ENCODE measurements at places on chromosomes 6 and 20. TPM values are rescaled to one million over a fixed set of nuclear protein-coding genes. Genes with fewer than 3 reads are reported as not detected.

- DNase-seq: no peak
- H3K27me3 ChIP-seq: no peaks in the 10 kb centered on the region
- no peak overlapping the region for H3K4me3 ChIP-seq
- H3K36me3 ChIP-seq: no peaks in the 10 kb centered on the region
- H3K27ac ChIP-seq: no peak overlapping the region
- no peaks in the 10 kb centered on the region for H3K4me1 ChIP-seq
These were observed 124.6 kb downstream of the MYB start for GRCh38 chr6:135305684-135306083.

HLA-DRB1 gene
- 60.6 TPM for total RNA-seq

GRCh38 chr20:56540415-56540814 is 7.4 kb downstream of the FAM209B start:
- H3K4me1 ChIP-seq: no peaks in the 10 kb centered on the region
- H3K36me3 ChIP-seq: no peaks in the 10 kb centered on the region
- no peaks in the 10 kb centered on the region for H3K27me3 ChIP-seq
- no peak for DNase-seq
- H3K27ac ChIP-seq: no peak overlapping the region

GRCh38 chr6:25862199-25862598 is 11.8 kb downstream of the SLC17A3 start:
- H3K36me3 ChIP-seq: no peaks in the 10 kb centered on the region
- H3K4me1 ChIP-seq: no peaks in the 10 kb centered on the region
- no peak overlapping the region for H3K4me3 ChIP-seq
- no peak overlapping the region for H3K27ac ChIP-seq

- H3K4me1 ChIP-seq: no peaks in the 10 kb centered on the region
- H3K36me3 ChIP-seq: no peaks in the 10 kb centered on the region
- no peaks in the 10 kb centered on the region for H3K27me3 ChIP-seq
- H3K27ac ChIP-seq: no peak overlapping the region
These were observed 6.4 kb downstream of the CDKAL1 start for GRCh38 chr6:20540683-20541082.

DNA sequence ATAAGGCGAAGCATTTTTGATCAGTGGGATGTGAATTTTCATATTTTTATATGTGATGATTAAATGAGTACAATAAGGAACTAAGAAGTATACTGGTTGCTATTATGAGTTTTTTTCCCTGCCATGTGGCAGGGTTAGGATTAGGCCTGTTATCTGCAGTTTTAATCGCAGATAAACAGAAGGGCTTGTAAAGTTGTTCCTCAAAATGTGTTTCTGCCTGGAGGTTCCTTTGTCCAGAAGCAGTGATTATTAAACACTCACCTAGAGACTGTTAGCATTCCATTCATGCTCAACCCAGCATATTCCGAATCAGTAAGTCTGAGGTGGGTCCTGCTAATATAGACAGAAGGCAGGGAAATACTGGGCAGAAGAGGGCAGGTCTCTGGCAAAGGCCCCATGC is 316.0 kb downstream of the CLIC5 start:
- peaks cover 6% of the 10 kb centered on the region for H3K4me1 ChIP-seq
- no peak for DNase-seq
- no peaks in the 10 kb centered on the region for H3K27me3 ChIP-seq
- no peak overlapping the region for H3K4me3 ChIP-seq
- no peak overlapping the region for H3K27ac ChIP-seq

GRCh38 chr6:158561321-158561884 is 1.5 kb downstream of the TMEM181 start:
- H3K27ac ChIP-seq: peak overlapping the region; percentile 99
- no peaks in the 10 kb centered on the region for H3K27me3 ChIP-seq
- H3K36me3 ChIP-seq: no peaks in the 10 kb centered on the region
- peak overlapping the region; percentile 85 for H3K4me3 ChIP-seq

- no peaks in the 10 kb centered on the region for H3K36me3 ChIP-seq
- H3K4me1 ChIP-seq: peaks cover 8% of the 10 kb centered on the region
- H3K4me3 ChIP-seq: no peak overlapping the region
- no peak for DNase-seq
- H3K27ac ChIP-seq: peak overlapping the region; percentile 74
These were observed 153.5 kb upstream of the STMND1 start for GRCh38 chr6:16948396-16948795.

BFSP1 gene
- total RNA-seq: 2.0 TPM

GRCh38 chr20:48238781-48239180 is 453.5 kb upstream of the SULF2 start:
- no peak overlapping the region for H3K27ac ChIP-seq
- H3K27me3 ChIP-seq: no peaks in the 10 kb centered on the region
- H3K36me3 ChIP-seq: no peaks in the 10 kb centered on the region
- no peak overlapping the region for H3K4me3 ChIP-seq

SPDEF gene
- total RNA-seq: 0.48 TPM

DNA sequence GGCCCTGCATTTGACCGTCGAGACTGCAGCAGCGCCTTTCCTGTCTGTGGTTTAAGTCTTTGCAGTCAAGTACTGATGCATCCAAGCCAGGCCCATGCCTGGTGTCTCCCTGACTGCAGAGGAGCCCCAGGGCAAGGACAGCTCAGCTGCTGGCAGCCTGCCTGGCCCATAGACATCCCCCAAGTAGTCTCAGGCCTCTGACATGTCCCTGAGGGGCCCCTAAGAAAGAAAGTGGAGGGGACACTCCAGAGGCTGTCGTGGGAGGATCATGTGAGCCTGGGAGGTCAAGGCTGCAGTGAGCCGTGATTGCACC is 18.0 kb downstream of the HRH3 start:
- no peaks in the 10 kb centered on the region for H3K27me3 ChIP-seq
- DNase-seq: no peak
- H3K36me3 ChIP-seq: no peaks in the 10 kb centered on the region
- H3K27ac ChIP-seq: no peak overlapping the region
- H3K4me1 ChIP-seq: no peaks in the 10 kb centered on the region

DNA sequence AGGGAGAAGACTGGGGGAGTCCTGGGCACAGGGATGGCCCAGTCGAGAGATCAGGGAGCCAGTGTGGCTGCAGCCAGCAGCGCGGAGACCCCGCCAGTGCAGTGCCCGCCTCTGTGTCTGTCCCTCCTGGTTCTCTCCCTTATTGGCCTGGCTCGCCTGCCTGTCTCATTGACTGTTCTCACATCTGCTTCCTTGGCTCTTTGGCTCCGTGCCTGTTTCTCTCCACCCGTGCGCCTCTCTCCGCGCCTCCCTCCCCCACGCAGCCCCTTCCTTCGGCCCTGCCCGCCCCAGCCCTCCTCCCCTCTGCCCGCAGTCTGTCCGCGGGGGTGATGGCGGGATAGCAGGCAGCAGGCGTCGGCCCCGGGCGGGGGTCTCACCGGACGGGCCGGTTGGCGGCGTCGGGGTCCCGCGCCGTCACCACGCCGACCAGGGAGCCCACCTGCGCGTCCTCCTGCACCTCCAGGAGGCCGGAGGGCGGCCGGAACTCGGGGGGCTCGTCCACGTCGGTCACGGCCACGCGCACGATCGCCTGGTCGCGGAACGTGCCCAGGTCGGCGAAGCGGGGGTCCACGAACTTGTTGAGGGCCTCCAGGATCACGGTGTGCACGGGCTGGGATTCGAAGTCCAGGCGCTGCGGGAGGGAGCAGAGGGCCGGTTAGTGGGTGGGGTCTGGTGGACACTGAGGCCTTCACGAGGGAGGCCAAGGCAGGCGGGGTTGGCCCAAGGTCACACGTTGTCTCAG is 92.0 kb downstream of the CD40 start:
- peaks cover 11% of the 10 kb centered on the region for H3K27me3 ChIP-seq
- H3K4me3 ChIP-seq: no peak overlapping the region
- H3K27ac ChIP-seq: no peak overlapping the region
- H3K4me1 ChIP-seq: no peaks in the 10 kb centered on the region

GRCh38 chr6:155887421-155887820 is 431.8 kb upstream of the NOX3 start:
- H3K27me3 ChIP-seq: no peaks in the 10 kb centered on the region
- DNase-seq: no peak
- H3K36me3 ChIP-seq: no peaks in the 10 kb centered on the region
- H3K4me1 ChIP-seq: peaks cover 11% of the 10 kb centered on the region

DEFB124 gene
- total RNA-seq: not detected

DNA sequence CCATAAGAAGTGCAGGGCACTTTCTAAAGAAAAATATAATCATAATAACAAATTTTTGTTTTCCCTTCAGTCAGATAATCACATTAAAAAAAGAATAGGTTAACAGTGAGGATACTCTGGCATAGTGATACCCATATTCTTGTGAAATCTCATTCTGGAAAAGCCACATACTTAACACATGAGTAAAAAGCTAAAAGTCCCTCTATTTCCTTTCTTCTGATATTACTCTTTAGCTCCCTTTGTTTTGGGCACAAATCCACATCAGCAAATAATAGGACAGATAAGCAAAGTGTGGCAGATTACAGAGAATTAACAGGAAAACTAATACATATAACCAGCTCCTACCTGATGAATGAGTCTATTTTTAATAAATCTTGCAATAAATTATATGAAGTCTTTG is 15.8 kb downstream of the SHPRH start:
- H3K4me3 ChIP-seq: no peak overlapping the region
- no peaks in the 10 kb centered on the region for H3K27me3 ChIP-seq
- H3K36me3 ChIP-seq: no peaks in the 10 kb centered on the region
- H3K4me1 ChIP-seq: no peaks in the 10 kb centered on the region
- no peak overlapping the region for H3K27ac ChIP-seq

- DNase-seq: no peak
- H3K4me1 ChIP-seq: no peaks in the 10 kb centered on the region
- H3K4me3 ChIP-seq: no peak overlapping the region
- H3K27me3 ChIP-seq: no peaks in the 10 kb centered on the region
- no peaks in the 10 kb centered on the region for H3K36me3 ChIP-seq
These were observed 659.7 kb upstream of the FLRT3 start for GRCh38 chr20:14996883-14997672.

DNA sequence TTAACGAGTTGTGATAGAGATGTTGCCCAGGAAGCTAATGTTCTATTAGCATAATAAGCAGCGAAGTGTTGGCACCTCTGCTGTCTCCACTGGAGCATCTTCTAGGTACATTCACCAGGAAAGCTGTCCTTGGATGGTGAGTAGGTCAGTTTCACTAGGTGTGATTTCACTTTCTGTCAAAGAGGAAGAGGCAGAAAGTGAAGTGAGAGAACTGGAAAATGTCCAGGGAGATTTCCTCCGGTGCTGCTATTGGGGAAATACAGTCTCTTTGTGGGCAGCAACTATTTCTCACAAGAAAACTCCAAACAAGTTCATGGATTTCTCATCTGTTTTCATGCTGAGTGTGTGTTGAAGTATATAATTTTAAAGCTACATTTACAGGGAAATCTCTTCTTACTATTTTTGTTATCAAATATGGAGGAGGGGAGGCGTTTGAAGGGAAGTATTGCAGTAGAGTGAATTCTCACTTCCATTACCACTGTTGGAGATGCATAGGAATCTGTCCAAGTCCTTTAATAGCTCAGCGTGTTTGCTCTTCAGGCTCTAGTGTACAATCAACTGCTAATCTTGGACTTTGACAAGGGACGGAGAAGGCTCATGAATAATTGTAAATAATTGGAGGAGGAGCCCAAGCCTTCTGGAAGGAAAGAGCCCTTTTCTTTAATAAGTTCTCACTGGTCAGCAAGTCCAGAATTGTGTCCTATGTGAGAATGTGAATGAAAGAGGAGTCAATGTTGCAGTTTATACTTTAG is 16.1 kb upstream of the TSBP1 start:
- no peaks in the 10 kb centered on the region for H3K27me3 ChIP-seq
- no peaks in the 10 kb centered on the region for H3K36me3 ChIP-seq
- peak overlapping the region; percentile 55 for H3K27ac ChIP-seq
- no peak overlapping the region for H3K4me3 ChIP-seq

CASS4 gene
- total RNA-seq: 0.13 TPM
